ENCODE measurements at places on chromosomes 11 and 22.
A peak's percentile ranks its signal among the peaks of the same experiment; 100 is the strongest.

- no peak for DNase-seq
Measured at GRCh38 chr22:48039326-48039725, 1276.9 kb downstream of the TBC1D22A start.

GRCh38 chr11:114121804-114122504, 62.4 kb downstream of the ZBTB16 start:
- DNase-seq: no peak

- no peak for DNase-seq
Measured at GRCh38 chr11:44625759-44626523, 60.5 kb downstream of the CD82 start.

DNA sequence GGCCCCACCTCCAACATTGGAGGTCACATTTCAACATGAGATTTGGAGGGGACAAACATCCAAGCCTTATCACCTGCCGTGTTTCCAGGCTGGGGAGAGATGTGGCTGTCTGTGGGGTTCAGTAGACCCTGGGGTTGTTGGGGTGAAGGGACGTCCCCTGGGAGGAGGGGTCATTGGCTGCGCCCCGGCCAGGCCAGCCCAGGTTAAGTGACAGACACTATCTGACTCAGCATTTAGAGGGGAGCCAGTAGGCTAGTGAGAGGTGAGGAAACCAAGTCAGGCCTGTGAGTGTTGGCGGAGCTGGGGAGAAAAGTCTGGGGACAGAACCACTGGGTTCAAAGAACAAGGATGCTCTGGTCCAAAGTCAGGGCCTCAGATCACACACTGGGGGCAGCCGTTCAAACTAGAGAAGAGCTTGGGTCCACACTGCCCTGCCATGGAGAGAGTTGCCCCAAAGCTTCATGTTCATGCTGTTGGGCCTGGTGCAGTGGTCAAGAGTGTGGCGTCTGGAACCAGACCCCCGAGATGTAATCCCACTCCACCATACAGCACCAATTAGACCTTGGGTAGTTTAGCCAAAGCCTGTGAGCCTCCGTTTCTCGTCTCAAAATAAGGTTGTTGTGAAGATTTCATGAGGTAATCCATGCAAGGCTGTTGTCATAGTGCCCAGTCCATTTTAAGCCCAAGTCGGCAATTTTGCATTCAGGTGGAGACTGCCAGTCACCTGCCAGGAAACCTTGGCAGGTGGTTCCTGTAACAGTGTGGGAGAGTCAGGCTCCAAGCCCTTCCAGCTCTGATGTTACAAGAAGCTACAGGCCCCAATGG, 1289.6 kb downstream of the TBC1D22A start:
- no peak for DNase-seq

DNA sequence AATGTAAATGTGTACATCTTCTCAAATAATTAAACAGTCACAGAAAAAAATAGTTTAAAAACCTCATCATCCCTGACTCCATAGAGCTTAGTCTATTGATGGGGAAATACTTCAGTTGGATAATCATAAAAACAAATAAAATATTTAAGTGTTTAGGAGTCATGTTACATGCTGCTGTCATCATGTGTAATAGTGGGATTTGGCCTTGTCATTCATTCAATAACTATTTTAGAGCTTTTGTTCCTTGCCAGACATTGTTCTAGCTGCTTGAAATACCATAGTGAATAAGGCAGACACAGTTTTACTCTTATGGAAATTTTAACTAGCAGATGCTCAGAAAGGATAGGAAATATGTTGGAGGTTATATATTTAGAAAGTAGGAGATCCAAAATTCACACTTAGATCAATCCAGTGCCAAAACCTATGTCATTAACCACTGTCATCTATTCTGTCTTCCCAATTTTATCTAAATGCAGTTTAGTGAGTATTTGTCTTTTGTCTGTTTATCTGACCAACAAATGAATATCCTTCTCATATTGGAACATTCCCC, 324.7 kb downstream of the CASP12 start:
- peak; percentile 10 for DNase-seq

- no peak for DNase-seq
Measured at GRCh38 chr11:35980686-35981390, 37.0 kb downstream of the LDLRAD3 start.

DNA sequence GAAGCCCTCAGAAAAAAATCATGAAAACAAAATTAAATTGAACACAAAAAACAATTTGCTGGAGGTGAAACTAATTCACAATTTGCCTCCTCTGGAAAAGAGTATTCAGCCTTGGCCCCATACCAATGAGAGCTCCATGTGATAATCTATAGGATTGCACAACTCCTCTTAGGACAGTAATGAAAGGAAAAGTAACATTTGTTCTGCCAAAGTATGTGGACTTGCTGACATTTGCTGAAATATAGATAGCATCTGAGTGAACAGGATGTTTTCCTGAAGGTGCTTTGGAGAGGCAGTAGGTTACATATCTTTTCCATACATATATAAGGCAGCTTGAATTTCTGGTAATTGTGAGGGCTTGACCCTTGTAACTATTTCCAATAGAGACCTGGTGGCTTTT, 122.8 kb downstream of the OR4C45 start:
- DNase-seq: no peak

- no peak for DNase-seq
Measured at GRCh38 chr11:121554552-121554951, 101.8 kb upstream of the SORL1-AS1 start.

GRCh38 chr22:35313311-35314121, 13.8 kb downstream of the TOM1 start:
- peak; percentile 72 for DNase-seq

DNA sequence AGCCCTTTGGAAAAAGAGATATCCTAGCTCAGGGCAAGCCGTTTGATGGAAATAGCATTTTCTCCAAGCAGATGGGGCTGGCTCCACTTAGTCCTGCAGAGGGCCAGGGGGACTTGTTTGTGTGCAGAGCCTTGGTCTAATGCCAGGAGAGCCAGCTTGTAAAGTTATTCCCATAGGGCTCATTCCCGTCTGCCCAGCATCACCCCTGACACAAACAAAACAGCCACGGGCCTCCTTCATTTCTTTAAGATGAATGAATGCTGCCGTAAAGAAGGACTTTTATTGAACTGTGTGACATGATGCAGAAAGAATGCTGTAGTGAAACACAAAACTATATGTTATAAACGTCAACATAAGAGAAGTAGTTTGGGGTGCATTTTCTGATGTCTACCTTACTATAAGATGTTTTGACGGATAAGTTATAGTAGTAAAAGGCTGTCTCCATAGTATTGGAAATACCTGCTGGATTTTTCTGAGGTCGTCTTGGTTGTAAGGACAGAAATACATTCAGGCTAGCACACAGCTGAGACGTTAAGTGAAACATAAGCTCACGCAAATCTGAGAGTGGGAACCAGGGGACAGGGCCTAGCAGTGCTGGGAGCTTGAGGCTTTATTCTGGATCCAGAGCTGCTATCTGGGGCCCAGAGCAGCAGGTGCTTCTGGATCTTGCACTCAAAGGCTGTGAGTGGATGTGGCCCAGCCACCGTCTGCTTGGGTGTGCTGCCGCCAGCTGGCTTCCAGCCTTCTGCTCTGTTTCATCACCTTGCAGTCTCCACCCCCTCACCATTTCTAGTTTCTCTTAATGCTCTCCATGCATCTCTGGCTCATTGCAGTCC, 53.3 kb downstream of the NCAM1 start:
- peak; percentile 35 for DNase-seq

GRCh38 chr11:104763930-104764709, 134.1 kb downstream of the CASP12 start:
- DNase-seq: no peak

DNA sequence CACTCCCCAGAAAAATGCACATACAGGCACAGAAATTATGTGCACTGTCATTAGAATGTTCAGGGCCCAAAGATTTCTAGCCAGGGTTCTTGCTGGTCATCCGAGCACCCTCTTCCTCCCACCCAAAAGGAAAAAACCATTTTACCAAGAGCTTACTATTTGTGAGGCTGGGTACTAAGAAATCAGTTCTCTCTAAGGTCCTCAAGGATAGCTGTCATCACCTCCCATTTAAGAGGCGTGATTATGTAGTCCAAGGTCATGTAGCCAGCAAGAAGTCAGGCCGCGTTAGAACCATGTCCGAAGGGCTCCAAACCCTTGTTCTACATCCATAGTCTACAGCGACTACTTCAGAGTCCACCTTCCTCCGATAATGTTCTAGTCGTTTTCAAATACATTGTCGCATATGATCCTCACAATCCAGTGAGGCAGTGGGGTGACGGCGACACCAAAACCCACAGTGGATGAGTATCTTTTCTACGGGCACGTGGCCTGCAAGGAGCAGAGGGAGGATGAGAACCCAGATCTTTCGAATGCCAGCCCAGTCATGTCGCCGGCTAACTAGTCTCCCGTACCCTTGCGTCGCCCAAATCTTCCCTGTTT, 634 bp downstream of the TIMM8B start:
- peak; percentile 54 for DNase-seq

DNA sequence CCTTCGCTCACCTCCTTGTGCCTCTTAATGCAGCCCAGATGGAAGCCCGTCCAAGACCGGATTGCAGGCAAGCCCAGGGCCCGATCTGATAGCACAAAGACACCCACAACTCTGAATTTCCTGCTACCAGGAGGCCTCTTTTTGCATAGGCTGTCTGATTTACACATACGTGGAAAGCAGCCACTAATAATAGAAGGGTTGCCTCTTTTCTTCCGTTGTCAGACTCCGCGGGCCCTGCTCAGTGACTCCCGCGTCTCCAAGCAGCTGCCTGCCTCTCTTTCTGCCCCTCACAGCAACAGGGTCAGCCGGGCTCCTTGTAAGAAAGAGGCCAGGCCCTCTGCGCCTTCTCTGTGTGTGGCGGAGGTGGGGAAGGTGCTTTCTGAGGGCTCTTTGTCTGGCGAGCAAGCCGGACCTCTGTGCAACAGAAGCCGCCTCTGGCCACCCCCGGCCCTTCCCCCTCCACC, 26.7 kb downstream of the FLI1 start:
- DNase-seq: peak; percentile 47

DNA sequence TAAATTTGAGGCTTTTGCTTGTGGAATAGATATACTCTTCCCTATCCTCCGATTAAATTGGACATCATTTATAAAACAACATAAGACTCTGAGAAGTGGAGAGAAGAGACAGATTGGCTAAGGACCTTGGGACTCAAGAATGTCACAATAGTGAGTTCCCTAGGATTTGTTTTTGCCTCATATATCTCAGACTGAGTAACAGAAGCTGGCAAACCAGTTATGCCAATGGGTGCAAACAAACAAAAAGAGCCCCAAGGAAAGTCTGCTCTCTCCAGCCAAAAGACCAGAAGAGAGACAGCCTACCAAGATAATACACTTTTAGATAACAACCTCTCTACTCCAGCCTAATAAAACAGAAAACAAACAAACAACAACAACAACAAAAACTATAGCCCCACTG, 28.9 kb downstream of the DEUP1 start:
- no peak for DNase-seq

GRCh38 chr11:103086461-103086860, 5.5 kb downstream of the DCUN1D5 start:
- DNase-seq: no peak

DNA sequence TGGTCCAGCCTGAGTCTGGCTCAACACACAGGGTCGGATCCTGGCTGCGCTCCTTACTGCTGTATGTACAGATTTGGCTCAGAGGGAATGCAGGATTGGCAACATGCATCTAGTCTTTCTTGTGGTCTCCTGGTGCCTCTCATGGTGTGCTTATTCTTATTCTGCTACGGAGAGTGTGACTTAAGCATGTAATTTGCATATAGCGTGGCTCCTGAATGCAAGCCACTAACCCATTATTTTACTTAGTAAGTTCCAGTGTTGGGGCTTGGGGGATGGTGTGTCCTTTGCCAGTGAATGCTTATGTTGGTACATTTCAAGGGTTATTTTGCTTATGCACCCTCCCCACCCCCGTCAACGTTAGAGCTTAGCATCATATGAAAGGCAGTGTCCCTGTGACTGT, 51.2 kb downstream of the PTPRJ start:
- DNase-seq: no peak

DNA sequence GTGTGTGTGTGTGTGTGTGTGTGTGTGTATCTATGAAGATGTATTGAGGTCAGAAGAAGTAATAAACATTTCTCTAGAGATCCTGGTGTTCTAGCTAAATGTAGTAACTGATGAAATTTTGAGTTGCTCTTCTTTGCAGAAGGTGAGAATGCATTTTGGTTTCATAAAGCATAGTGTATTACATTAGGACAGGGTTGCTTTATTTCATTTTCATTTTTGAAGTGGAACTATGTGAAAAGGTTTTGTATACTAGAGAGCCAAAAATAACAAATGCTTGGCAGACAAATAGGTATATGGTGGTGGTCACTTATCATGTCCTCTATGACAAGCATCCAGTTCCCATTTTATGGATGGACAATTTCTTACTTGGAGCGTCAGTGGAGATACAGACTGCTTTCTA, 99.0 kb downstream of the CASP12 start:
- no peak for DNase-seq

- DNase-seq: no peak
Measured at GRCh38 chr11:132980670-132981069, 551.6 kb downstream of the OPCML start.

DNA sequence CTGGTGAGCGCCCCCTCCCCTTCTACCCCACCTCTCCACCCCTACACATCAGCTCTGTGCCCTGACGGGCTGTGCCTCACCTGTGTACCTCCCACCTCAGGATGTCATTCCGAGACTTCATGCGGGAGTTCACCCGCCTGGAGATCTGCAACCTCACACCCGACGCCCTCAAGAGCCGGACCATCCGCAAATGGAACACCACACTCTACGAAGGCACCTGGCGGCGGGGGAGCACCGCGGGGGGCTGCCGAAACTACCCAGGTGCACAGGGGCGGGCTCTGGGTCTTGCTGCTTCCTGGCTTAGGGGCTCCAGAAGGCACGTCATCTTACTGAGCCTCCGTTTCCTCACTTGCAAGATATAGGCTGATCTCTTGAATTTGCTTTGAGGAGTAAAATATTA, 6.8 kb downstream of the CAPN1 start:
- no peak for DNase-seq

- no peak for DNase-seq
Measured at GRCh38 chr11:23398052-23398451, 537.8 kb upstream of the CCDC179 start.

DNA sequence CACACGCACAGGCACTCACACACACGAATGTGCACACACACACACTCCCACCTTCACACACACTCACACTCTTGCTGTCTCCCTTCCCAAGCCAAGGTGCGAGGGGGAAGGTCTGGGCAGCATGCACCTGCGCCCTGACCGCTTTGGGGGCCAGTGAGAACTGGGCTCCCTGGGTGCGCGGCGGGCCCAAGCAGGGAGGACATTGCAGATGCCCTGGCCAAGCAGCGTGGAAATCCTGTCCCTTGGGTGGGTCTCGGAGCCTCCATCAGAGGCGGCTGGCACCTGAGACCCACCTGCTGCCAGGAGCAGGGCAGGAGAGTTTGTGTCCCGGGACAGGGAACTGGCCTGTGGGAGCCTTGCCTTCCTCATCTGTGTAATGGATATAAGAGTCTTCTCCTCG, 3.3 kb downstream of the CD81 start:
- no peak for DNase-seq

- DNase-seq: no peak
Measured at GRCh38 chr11:26896719-26897118, 97.2 kb upstream of the FIBIN start.

GRCh38 chr11:9379041-9379440, 5.4 kb upstream of the IPO7 start:
- DNase-seq: no peak

GRCh38 chr11:394034-394857, at the start of gene PKP3:
TSS of gene PKP3 (plus strand) at chr11:394209. CDS start at chr11:394293, 84 bp downstream.
- peak; percentile 72 for DNase-seq

All from astrocyte of the hippocampus (primary cell).